ENCODE measurements at places on chromosomes 4 and X. TPM values are rescaled to one million over a fixed set of nuclear protein-coding genes. Genes with fewer than 3 reads are reported as not detected.

- ATAC-seq, result no peak
Observed at GRCh38 chr4:2794486-2795299, 1.8 kb downstream of the SH3BP2 start.

DNA sequence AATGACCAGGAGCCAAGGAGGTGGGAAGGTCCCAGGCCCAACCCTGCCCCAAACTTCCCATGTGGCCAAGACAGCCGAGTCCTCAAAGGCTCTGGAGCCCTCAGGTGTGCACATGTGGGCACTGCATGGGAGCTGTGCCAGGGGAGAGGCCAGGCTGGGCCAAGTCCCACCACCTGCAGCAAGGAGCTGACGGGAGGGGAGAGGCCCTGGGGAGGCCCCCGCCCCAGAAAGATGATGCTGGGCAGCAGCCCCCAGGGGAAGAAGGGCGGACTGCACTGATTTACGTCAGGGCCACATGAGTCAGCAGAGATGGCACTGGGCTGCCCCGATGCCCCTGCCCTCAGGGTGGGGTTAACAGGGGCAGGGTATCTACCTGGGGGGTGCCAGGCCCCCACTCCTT is 1.4 kb downstream of the L1CAM start:
- ATAC-seq, result no peak

Gene TMEM255A
- total RNA-seq, result 5.3 TPM

DNA sequence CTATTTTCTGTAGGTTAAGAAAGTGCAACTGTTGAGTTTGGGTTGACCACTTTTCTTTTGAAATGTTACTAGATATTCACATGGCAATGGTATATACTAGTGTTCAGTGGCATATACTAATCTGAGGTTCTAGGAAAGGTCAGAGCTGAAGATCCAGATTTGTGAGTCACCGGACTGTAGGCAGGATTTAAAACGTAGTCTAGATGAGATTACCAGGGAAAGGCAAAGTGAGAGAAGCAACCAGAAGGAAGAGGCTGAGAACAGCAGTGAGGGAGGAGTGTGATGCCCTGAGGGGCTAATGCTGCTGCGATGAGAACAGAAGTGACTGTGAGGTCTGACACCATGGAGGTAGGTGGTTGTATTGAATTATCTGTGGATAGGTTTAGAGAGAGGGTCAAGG is 9.7 kb upstream of the PLA2G12A start:
- no peak for ATAC-seq

- no peak for ATAC-seq
Observed at GRCh38 chrX:56066016-56066415, 166.1 kb upstream of the KLF8 start.
